HFFc6 (cell line): ENCODE measurements at places on chromosomes 12 and 14. TPM values are rescaled to one million over a fixed set of nuclear protein-coding genes. Genes with fewer than 3 reads are reported as not detected.

DAO gene
- total RNA-seq = not detected in 3 replicates

TAS2R7 gene
- not detected in 3 replicates for total RNA-seq

TGM1 gene
- total RNA-seq = 1.2 to 1.8 TPM (median 1.4 TPM) in 3 replicates

BCL2L14 gene
- not detected in 3 replicates for total RNA-seq

GLIPR1L2 gene
- 0.33 to 0.63 TPM (median 0.51 TPM) in 3 replicates for total RNA-seq

GSG1 gene
- total RNA-seq = 0.64 to 1.4 TPM (median 0.77 TPM) in 3 replicates

DNA sequence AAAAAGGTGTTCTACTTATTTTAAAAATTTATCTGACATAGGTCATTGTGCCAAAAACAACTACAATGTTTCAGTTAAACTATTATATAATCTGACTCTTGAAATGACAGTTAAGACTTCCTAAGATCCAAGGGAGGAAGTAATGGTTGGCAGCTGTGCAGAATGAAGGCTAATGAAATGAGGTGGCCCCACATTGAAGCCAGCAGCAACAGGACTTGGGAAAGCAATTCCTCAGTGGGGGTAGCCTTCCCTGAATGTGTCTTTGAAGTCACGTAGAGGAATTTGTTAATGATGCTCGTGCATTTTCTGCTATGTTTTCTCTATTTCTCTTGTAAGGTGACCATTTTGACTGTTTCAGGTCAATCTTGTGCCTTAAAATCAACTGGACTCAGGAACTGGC is 162.4 kb upstream of the DAAM1 start:
- DNase-seq = no peak
- no peaks in the 10 kb centered on the region; the same call in 1 of the 2 replicates for H3K27me3 ChIP-seq
- H3K36me3 ChIP-seq = peaks cover 6% of the 10 kb centered on the region
- H3K4me1 ChIP-seq = peaks cover 25% of the 10 kb centered on the region
- H3K4me3 ChIP-seq = no peak overlapping the region

DNA sequence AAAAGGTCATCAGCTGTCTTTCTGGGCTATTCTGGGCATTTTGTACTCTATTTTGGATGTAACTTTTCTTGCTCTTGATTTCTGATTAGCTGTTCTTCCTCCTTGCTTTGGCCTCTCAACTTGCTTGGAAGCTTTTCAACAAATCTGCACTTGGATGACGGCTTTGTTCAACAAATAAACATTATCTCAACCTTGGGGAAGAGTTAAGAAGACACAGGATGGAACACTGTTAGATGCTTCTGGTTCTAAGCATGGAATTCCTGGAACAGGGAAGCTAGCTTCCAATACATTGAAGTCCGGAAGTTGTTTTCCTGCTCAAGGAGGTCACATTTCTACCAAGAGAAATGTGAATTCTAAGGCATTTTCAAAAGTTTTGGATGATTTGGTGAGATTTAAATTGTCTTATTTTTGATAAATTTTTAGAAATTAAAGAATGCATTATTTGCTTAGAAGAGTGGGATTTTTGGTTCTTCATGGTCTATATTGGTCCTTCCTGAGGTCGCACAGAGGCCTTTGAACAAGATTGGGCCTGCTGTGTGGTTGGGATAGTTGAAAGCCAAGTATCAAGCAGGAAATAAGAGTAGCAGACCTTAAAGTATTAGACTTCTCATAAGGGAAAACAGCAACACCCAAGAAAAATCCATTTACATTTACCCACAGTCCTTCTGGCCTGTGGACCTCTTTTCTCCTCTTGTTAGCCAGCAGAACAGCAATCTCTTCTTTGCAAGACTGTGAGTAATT is 59.2 kb downstream of the PPFIBP1 start:
- H3K27ac ChIP-seq = peak overlapping the region; percentile 19
- H3K36me3 ChIP-seq = peaks cover 48% of the 10 kb centered on the region
- peaks cover 58% of the 10 kb centered on the region for H3K4me1 ChIP-seq
- no peak for DNase-seq
- H3K27me3 ChIP-seq = no peaks in the 10 kb centered on the region
- H3K4me3 ChIP-seq = no peak overlapping the region

GRCh38 chr14:74502236-74503019 is 8.9 kb downstream of the ISCA2 start:
- peaks cover 2% of the 10 kb centered on the region; the same call in 1 of the 2 replicates for H3K27me3 ChIP-seq
- no peak overlapping the region for H3K4me3 ChIP-seq
- H3K4me1 ChIP-seq = no peaks in the 10 kb centered on the region
- H3K36me3 ChIP-seq = no peaks in the 10 kb centered on the region; the same call in 1 of the 2 replicates

GRCh38 chr12:19904819-19905218 is 463.5 kb upstream of the PDE3A start:
- no peaks in the 10 kb centered on the region for H3K4me1 ChIP-seq
- no peaks in the 10 kb centered on the region for H3K36me3 ChIP-seq
- no peak overlapping the region for H3K4me3 ChIP-seq
- H3K27ac ChIP-seq = no peak overlapping the region
- H3K27me3 ChIP-seq = no peaks in the 10 kb centered on the region

DNA sequence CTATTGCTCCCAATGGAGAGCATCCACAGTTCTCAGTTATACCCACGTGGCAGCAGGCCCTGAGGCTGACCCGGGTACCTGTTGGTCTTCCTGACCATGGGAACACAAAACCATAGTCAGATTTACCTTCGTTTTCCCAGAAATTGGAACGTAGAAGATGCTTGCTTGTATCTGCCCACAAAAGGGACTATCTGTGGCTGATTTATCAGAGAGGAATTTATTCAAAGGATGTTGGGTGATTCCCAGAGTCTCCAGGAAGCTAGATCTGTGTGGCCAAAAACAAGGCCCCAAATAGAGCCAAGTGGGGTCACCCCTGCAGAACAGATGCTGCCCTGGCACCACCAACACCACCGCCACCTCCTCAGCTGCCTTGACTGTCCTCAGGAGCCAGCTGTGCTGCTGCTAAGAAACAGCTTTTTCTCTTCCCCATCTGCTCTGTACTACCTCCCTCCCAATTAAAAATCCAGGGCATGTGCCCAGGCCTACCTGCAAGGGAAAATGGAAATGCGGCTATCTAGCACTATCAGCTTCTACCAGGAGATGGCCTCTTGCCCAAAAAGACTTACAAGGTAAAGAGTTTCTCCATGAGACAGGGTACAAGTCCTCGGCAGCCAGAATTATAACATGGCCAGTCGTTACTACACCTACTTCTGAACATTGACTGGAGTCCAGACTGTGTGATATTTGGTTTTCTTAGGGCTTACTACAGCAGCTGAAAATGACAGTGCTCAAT is 128.6 kb upstream of the PLEKHG7 start:
- H3K4me3 ChIP-seq = no peak overlapping the region
- H3K36me3 ChIP-seq = no peaks in the 10 kb centered on the region
- H3K27me3 ChIP-seq = no peaks in the 10 kb centered on the region
- no peak overlapping the region for H3K27ac ChIP-seq
- H3K4me1 ChIP-seq = peaks cover 11% of the 10 kb centered on the region
- DNase-seq = no peak

GRCh38 chr12:95177201-95177768 is 40.0 kb downstream of the FGD6 start:
- H3K36me3 ChIP-seq = no peaks in the 10 kb centered on the region
- peak overlapping the region; percentile 17; the same call in 1 of the 2 replicates for H3K27ac ChIP-seq
- H3K27me3 ChIP-seq = no peaks in the 10 kb centered on the region; the same call in 1 of the 2 replicates
- no peak for DNase-seq
- peaks cover 31% of the 10 kb centered on the region for H3K4me1 ChIP-seq

- no peak overlapping the region for H3K27ac ChIP-seq
- no peaks in the 10 kb centered on the region for H3K4me1 ChIP-seq
- no peak overlapping the region for H3K4me3 ChIP-seq
These were observed 220.5 kb downstream of the BCAT1 start for GRCh38 chr12:24728366-24728765.

GRCh38 chr14:93566065-93566693 is 135.4 kb downstream of the UNC79 start:
- H3K4me1 ChIP-seq = no peaks in the 10 kb centered on the region
- no peak overlapping the region for H3K27ac ChIP-seq
- H3K36me3 ChIP-seq = peaks cover 12% of the 10 kb centered on the region; the same call in 1 of the 2 replicates
- peaks cover 3% of the 10 kb centered on the region for H3K27me3 ChIP-seq
- H3K4me3 ChIP-seq = no peak overlapping the region
- DNase-seq = no peak
